ENCODE measurements at places on chromosomes 4 and X.

DNA sequence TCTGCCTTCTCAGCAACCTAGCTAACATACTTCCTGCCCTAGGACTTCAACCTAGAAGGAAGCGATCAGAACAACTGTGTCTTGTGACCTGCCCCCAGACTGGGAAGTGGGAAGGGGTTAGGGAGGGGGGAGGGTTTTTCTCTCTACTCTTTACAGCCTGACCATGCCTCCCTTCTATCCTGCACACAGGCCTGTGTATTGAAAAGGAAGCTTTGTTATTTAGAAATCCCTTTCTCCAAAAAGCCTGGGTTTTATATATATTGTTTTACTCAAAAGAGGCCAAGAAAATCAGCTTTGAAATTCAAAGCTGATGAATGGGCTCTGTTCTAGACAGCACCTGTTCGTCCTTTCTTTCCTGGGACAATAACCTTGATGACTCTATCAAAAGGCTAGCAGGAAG, 35.2 kb upstream of the SMS start:
- no peak for DNase-seq

GRCh38 chr4:76270244-76271175, 19.0 kb downstream of the FAM47E start:
- no peak for DNase-seq

DNA sequence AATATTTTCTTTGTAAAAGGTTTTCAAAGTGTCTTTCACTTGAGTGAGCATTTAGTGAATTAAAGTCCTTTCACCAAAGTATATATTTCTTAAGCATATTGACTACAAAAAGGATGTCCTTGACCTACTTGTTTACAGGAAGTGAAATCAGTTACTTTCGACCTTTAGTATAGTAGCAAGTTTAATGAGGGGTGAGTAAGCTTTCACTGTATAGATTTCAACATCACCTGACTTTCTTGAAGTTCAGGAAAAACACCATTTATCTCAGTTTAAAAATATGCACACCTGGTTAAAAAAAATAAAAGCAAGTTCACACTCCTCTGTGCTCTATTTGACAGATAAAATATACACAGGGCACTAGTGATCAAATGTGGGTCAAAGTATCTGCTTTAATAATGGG, 88.1 kb downstream of the CCSER1 start:
- DNase-seq, result no peak

- peak; percentile 12 for DNase-seq
These were observed 197.6 kb upstream of the FAM9B start for GRCh38 chrX:9231491-9231890.

DNA sequence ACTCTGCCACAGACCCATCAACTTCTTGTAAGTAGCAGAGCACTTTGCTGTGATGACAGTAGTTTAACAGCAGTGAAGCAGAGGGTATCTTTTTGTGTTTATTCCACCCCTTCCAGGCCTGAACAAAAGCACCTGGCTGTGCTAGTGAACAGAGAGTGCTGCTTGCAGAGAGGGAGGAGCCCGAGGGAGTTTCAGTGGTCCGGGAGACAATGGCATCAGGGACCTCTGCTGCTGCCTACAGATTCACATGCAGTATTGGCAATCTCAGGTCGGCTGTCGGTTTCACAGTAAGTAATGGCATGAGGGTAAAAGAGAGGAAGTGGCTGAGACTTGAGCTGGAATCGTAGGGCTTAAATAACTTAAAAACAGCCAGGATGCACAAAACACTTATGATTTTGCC, 755.8 kb downstream of the RPA4 start:
- DNase-seq, result no peak

DNA sequence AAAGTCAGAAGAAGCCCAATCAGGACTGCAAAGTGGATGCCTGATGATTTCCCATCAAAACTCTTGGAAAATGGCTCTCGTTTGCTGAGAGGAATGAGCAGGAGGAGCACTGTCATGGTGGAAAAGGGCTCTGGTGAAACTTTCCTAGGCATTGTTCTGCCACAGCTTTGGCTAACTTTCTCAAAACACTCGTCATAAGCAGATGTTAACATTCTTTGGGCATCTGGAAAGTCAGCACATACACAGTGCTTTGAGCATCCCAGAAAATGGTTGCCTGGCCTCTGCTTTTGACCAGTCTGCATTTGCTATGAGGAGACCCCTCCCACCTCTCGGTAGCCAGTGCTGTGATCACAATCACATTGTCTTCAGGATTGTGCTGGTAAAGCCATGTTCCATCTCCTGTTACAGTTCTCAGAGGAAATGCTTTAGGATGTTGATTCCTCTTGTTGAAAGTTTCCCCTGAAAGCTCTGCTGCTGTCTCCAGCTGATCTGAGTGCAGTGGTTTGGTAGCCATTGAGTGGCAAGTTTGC, 25.2 kb upstream of the TBC1D14 start:
- DNase-seq, result no peak

GRCh38 chr4:154741922-154742850, 1.6 kb upstream of the LRAT start:
- no peak for DNase-seq

- DNase-seq, result peak; percentile 66
These were observed 10.4 kb upstream of the DGAT2L6 start for GRCh38 chrX:70166601-70167590.

- DNase-seq, result no peak
These were observed 152.0 kb upstream of the SFRP2 start for GRCh38 chr4:153940916-153941315.

GRCh38 chr4:94516999-94517398, 65.3 kb downstream of the PDLIM5 start:
- no peak for DNase-seq
